Fibroblast of the aortic adventitia (primary cell): ENCODE measurements at places on chromosomes 11 and 22.

DNA sequence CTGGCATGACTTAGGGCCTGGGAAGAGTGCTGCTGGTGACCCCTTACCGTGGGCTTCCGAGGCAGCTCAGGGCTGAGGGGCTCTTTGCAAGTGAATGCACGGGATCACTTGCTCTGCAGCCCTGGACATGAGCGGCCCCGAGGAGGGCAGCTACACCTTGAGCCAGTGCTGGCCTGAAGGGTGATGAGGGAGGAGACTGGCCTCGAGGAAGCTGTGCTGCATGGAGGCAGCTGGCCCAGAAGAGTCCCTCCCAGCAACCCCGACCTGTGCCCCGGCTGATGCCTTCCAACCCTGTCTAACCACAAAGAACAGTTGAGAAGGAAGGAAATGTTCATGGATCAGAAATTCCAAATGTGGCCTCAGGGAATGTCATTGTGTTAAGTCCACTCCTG is 45.2 kb downstream of the TBX1 start:
- no peak for DNase-seq

GRCh38 chr22:35766654-35767580 is 49.2 kb downstream of the APOL5 start:
- peak; percentile 35 for DNase-seq

GRCh38 chr11:36499315-36499714 is 10.8 kb downstream of the TRAF6 start:
- DNase-seq, result no peak

DNA sequence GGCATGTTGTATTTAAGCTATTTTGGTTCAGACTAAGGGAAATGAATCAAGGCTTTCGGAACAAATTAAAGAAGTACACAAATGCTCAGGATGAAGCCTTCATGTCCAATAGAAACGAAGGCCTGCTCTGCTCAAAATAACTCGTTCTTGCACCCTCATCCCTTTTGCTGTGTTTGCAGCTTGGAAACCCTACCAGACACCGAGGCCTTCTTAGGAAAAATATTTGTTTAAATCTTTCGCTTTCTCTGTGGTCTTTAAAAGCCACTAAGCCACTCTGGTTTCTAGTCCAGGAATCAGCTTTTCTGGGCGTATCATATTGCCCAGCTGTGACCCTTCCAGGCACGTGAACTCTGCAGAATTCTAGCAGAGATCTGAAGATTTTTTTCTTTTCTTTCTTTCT is 60.9 kb upstream of the HSPA8 start:
- DNase-seq, result no peak

- DNase-seq, result no peak
Measured at GRCh38 chr11:12815129-12815480, 140.9 kb downstream of the TEAD1 start.

DNA sequence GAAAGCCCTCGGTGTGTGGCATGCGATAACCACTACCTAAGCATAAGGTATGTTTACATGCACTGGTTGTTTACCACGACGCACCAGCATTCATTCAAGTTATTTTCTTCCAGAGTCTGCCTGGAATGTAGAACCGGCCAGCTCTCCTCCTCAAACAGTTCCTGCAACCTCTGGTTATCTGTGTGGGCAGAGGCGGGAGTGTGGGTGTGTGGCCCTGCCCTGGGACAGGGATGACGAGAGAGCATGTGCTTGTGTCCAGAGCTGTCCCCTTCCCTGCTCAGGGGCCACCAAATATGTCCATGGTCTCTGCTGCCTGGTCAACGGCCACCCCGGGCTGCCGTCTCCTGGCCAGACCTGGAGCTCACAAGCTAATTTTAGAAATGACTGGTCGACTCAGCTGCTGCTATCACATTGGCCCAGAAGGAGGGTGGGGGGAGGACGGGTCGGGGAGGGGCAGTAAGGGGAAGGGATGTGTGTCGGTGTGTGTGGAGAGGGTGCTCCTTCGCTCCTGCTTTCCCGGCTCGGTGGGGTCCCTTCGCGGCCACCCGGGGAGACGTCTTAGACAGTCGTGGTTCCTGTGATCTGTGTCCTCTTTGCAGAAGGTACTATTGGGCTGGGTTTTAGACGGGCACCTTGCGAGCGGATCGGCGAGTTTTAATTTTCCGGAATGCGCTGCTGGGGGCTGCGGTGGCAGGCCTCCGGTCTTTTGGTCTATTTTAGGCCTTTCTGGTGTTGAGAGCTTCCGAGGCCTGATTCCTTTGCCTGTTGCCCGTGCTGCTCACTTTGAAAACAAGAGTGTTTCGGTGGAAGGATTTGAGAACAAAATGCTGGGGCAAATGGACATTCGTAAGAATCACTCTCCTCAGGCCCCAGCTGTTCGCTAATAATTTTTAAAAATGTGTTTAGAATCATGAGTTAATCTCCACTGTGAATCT is at the start of gene MYO18B:
TSS of gene MYO18B (plus strand) at position 497 of the 935 bp plus-strand sequence. CDS start 18,905 bp downstream, outside the sequence.
- no peak for DNase-seq

- peak; percentile 48 for DNase-seq
Measured at GRCh38 chr11:130435671-130436070, 7.3 kb upstream of the ADAMTS8 start.

- DNase-seq, result no peak
Measured at GRCh38 chr11:82733444-82734119, at the start of gene FAM181B. FAM181B (minus strand) TSS chr11:82733864; CDS start chr11:82733729, 135 bp downstream.

DNA sequence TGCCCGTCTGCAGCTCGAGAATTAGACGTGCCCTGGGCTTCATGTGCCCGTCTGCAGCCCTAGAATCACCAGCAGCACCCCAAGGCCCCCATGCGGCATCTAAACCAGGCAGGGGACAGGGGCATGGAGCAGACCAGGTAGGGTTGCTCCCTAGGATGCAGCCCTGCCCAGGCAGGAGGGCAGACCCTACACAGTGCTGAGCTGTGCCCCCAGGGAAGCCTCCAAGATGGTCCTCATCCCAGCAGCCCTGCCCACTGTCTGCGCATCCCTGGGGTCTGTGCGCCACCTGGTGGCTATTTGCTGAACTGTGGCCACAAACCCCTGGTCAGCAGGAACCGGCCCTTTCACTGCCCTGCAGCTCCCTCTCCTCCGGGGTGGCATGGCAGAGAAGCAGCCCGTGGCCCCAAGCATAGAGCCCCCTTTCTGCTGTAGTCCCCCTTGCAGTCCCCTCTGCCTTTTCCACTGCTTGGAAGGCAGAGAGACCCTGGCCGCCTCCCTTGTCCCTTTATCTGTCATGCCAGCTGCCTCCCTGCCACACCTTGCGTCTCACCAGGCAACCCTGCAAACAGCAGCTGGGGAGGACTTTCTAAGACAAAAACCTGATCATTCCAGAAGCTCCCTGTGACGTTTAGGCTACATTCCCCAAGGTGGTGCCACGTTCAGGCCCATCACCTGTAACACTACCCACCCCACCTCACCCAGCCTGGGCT is 86.6 kb downstream of the KCNQ1 start:
- DNase-seq, result peak; percentile 58

DNA sequence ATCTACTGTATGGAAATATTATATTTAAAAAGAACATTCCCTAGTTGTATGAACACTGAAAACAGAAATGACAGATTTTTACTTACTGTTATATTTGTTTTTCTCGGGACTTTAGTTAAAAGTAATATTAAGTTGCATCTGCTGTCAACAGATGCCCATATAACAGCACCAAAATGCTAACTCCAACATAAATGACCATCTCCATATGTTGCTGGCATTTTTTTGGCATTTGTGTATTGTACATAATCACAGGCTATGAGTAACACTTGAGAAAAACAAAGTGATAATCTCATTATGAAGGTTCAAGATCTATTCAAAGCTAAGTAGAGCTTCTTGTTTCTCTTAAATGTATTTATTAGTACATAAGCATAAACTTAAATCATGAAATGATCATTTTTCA is 172.0 kb downstream of the CNTN5 start:
- no peak for DNase-seq

DNA sequence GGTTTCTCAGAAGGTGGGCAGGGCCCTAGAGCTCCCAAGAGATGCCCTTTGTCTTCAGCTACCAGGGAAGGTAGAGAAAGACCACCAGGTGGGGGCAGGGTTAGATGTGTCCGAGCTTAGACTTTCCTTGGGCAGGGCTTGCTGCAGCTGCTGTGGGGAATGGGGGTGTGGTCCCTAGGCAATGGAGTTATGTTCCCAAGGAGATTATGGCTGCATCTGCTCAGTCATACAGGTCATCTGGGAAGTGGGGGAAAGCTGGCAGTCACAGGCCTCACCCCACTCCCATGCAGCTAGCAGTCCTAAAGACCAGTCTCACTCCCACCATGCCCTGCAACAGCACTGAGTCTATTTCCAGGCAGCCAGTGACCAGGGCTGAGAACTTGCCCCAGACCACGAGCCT is 29.5 kb downstream of the MMP27 start:
- DNase-seq, result no peak

GRCh38 chr22:31087744-31088215 is 6.7 kb downstream of the SMTN start:
- no peak for DNase-seq

- peak; percentile 61 for DNase-seq
Measured at GRCh38 chr11:82775736-82776346, 42.2 kb upstream of the FAM181B start.

DNA sequence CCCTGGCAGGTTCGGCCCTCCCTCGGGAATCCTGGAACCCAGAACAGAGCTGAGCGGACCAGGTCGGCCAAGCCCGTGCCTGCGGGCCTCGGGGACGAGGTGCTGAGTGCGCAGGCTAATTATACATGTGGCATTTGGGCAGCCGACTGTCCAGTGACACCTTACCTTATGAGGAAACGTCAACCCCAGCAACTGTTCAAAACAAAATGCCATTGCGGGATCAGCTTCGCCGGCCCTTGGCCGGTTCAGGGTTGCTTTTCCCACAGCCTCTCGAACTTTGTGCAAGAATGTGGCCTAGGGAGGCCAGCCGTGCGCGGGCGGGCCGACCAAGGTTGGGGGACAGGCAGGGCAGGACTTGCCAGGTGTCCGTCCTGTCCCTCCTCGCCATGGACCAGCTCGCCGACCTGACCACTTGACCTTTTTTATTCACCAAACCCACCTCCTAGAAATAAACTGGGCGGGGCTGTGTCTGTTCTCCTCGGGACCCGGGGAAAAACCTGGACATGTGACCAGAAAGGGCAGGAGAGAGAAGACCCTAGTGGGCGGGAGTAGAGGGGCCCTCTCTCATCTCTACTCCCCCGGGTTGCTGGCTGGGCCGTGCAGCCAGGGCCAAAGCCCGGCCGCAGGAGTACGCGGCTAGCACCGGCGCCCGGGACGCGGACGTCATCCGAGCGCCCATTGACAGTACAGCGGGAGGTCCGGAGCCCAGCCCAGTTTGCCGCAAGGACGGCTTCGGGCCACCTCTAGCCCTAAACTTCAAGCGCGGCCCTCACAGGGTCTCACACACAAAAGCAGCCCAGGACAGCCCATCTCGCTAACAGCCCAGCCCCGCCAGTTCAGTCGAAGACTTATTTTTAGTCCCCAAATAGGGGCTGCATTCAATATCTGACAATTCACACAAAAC is 134.3 kb upstream of the C11orf58 start:
- DNase-seq, result no peak

DNA sequence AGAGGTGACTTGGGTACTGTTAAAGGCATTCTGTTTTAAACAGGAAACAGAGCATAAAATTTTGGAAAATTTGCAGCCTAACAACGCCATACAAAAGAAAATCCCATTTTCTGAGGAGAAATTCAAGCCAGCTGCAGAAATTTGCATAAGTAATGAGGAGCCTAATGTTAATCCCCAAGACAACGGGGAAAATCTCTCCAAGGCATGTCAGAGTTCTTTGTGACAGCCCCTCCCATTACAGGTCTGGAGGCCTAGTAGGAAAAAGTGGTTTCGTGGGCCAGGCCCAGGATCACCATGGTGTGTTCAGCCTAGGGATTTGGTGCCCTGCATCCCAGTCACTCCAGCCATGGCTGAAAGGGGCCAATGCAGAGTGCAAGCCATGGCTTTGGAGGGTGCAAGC is 1333.1 kb upstream of the TENM4 start:
- DNase-seq, result no peak

DNA sequence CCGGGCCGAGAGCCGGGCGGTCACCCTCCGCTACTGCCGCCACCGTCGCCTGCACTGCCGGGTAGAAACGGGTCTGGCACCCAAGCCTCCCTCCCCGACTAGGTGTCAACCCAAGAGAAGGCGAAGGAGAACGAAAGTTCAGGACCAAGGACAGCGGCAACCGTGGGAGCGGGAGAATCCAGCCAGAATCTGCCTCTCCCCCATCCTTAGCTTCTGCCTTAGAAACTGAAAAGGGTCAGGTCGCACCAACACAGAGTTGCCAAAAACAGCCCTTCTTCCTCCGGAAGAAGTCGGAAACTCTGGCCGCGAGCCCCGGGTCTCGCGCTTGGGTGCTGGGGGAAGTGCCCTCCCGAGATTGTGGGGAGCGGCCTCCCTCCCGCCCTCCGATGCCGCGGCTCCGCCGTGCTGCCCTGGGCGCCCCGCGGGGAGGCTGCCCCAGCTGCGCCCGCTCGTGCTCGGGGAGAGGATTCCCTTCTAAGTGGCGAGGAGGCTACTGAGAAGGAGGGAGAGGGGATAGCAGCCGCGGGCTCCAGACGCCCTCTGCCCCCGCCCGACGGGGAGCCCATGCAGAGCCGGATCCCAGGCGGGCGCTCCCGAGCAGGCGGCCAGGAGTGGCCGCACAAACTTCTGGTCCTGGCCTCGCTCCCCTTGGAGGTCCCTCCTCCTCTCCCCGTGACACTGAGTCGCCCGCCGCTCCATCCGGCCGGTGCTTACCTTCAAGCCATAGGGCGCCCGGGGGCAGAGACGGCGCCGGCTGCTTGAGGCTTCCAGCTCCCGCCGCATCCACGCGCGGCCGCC is 637 bp downstream of the DRD2 start:
- peak; percentile 77 for DNase-seq

- no peak for DNase-seq
Measured at GRCh38 chr11:120057028-120057330, 80.9 kb downstream of the TRIM29 start.

DNA sequence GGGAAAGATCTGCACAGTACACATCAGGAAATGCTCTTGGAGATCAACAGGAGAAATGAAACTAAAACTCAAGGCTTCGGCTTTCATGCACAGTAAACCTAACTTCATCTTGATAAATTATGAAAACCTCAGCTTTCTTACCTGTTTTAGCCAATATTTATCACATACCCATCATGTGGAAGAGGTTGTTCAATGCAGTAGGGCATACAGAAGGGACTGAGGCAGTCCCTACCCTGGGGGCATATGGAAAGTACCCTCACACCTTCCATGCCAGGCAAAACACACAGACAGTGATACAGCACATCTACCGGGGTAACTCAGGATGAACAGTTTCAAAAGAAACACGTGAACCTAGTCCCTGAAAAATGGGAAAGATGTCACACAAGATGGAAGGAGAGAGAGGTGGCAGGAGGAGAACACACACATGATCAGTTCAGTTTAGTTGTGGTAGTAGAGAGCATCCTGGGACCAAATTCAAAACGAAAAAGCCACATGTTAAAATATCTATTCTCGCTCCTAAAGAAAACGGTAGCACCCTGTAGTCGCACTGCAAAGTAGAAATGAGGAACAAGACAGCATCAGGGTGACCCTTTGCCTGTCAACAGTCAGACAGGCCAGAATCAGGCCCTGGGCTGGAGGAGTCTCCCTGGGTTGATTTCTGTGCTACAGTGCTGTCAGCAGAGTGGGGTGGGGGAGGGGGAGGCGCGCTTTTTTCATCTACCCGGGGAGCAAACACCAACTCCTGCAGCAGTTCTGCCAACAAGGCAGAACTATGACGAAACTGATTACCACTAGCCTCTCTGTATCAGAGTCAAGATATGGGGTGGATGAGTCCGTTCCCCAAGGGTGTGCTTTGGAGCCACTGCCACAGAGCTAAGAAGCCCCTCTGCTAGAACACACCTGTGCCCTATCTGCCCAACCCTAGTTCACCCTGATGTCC is 1.3 kb downstream of the HIRA start:
- DNase-seq, result peak; percentile 74

- no peak for DNase-seq
Measured at GRCh38 chr11:118436639-118437207, 431 bp downstream of the KMT2A start.

GRCh38 chr11:19441288-19441687 is 200.5 kb upstream of the E2F8 start:
- no peak for DNase-seq
